T-helper 2 cell (primary cell): ENCODE measurements at places on chromosomes 5 and 9.

DNA sequence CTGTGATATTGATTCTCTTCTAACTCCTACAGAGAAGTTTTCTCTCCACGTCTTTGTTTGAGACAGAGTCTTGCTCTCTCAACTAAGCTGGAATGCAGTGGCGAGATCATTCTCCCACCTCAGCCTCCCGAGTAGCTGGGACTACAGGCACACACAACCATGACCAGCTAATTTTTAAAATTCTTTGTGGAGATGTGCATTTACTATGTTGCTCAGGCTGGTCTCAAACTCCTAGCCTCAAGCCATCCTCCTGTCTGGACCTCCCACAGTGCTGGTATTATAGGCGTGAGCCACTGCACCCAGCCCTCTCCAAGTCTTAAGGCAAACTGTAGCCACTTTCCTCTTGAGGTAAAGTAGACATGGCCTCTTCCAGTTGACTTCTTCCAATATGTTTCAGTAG, 72.2 kb downstream of the SNX18 start:
- DNase-seq, result no peak

GRCh38 chr9:137688725-137689124, 69.9 kb downstream of the EHMT1 start:
- no peak for DNase-seq

DNA sequence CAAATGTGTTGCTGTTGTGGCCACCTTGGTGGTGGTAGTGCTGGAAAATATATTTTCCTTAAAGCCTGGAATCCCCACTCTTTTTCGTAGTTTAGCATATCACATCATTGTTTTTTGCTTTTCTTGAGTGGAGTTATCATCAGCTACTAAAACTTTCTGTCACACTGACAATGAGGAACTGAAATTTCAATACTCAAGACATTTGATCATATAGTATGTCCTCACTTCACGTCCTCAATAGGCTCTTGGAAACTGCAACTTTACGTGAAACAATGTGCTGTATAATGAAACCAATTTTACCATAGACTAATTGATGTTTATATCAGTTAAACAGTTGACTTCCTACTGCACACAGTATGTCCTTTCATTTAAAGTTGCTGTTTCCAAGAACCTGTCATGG, 265.8 kb downstream of the ADGRV1 start:
- DNase-seq, result no peak

DNA sequence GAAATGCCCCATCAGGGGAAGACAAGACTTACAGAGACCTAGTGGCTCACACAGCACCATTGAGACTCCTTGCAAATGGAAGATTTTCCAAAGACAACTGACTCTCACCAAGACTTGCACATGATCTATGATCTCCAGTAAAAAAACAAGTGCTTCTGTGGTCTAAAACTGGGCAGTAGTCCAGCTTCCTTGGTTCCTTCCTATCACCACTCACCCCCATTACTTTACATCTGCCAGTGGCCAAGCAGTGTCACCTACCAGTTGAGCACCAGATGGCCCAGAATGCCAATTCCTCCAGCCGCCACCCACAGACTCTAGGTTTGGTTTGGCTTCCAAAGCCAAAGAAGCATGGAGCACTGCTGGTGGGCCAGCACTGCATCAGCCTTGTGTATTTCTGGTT, 47.7 kb downstream of the SH3TC2 start:
- no peak for DNase-seq

DNA sequence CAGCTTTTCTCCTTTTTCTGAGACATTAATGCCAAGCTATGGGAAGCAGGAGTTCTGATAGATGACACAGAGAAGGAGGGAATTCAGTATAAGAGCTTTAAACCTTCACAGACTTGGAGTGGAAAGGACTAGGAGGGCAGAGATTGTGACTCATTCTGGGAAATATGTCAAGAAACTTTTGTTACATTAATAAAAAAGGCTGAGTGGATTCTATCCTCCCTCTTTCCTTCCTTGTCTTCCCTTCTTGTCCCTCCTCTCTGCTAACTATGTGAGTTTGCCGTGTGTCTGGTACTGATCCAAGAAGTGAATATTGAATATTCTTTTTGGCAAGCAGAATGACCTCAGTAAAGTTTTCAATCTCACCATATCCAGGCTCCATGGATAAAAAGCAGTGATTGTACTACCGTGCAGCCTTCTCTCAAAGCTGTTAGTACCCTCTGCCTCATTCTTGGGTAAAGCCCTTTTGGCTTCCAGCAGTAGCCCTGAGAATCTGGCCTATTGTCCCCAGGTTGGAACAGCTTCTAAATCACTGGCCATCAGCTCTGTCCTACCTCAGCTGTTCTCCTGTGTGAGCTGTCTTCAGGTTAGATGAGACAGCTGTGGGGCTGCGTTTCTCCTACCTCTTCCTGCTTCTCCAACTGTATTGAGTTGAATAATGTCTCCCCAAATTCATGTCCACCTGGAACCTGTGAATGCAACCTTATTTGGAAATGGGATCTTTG, 73.9 kb downstream of the ATG10 start:
- DNase-seq, result no peak

- DNase-seq, result no peak
Observed at GRCh38 chr5:60520451-60521227, 179.3 kb downstream of the DEPDC1B start.
